ENCODE measurements at places on chromosomes 7 and 10.

- DNase-seq: no peak
Measured at GRCh38 chr7:129864042-129864441, 88.7 kb downstream of the UBE2H start.

GRCh38 chr7:107972941-107973376, 30.0 kb downstream of the LAMB1 start:
- DNase-seq: no peak

DNA sequence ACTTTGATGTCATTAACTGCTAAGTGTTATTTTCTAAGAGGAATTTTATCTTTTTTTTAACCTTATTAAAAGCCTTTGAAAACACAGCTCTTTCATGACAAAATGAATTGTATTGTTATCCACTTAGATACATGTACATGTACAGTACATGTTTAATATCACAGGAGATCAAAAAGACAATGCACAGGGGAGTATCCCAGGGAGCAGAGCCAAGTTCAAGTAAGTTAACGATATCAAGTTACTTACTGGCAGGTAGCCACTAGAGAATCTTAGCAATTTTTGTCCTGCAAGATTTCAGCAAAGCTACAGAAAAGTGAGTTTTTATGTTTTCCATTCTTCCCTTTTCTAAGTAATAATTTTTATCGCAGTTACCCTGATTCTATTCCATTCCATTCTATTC, 33.9 kb upstream of the ARL4A start:
- DNase-seq: no peak

- no peak for DNase-seq
Measured at GRCh38 chr10:97844678-97845077, 5.0 kb upstream of the GOLGA7B start.

GRCh38 chr10:132684164-132684891, 101.6 kb downstream of the NKX6-2 start:
- no peak for DNase-seq

GRCh38 chr7:2165610-2166594, 66.8 kb downstream of the MAD1L1 start:
- DNase-seq: no peak

- DNase-seq: no peak
Measured at GRCh38 chr7:75981453-75982305, 12.7 kb downstream of the TMEM120A start.

- no peak for DNase-seq
Measured at GRCh38 chr10:79250259-79250658, 97.0 kb upstream of the PPIF start.

DNA sequence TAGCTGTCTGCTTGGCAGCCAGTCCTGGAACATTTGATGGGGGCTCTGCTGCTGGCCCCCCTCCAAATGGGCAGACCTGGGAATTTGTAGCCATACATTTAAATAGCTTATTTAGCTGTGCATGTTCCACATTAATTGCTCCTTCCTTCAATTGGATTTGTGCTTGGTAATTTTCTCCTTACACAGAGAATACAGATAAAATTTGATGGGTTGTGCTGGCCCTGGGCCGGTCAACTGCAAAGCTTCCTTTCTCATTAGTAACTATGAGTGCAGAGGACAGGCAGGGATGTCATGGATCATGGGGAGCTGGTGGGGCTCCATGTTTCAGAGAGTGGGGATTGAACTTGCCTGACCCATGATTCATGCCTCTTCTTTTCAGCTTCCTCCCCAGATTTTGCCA, 201.5 kb upstream of the GHITM start:
- no peak for DNase-seq

- DNase-seq: no peak
Measured at GRCh38 chr10:6482737-6483357, 97.2 kb downstream of the PRKCQ start.

DNA sequence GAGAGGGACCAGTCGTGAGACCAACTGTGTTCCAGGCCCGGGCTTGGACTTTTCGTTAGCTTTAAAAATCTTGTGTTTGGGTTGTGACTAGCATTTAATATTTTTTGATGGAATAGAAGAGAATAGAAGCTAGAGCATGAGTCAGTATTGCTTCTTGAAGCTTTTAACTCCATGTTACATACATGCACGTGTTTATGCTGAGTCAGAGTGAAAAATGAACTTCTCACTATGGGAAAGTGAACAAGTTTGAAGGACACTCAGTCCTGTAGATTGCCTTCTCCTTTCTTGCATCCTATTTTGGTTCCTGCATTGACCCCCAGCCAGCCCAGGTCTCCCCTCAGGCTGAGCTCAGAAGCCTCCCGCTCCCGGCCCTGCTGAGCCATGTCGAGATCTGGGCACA, 31.8 kb downstream of the GHRHR start:
- no peak for DNase-seq

DNA sequence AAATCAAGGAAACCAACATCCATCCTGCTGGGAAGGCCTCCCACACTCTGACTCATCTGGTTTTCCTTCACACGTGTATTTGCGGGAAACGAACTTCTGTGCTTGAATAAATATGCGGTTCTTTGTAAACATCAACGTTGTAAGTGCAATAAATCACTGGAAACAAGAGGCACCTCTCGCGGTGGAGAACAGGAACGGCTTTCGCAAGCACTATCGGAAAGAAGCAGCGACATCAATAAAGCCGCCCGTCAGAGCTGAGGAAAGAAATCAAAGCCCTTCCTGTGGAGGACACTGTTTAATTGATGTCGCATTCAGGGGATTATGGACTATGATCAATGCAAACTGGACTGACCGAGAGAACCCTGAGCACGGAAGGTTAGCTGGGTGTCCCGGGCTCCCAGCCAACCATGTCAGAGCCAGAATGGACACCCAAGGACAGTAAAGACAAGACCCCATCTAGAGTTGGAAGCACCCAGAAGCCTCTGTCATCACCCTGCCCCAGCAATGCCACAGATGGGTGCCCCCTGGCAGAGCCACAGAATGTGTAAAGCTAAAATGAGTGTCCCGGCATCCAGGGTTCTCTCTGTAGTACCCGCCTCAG, 37.6 kb downstream of the OAT start:
- no peak for DNase-seq

- DNase-seq: no peak
Measured at GRCh38 chr10:84177541-84178141, 4.0 kb downstream of the GPR15LG start.

- no peak for DNase-seq
Measured at GRCh38 chr7:98251231-98251600, 816 bp downstream of the TECPR1 start.

DNA sequence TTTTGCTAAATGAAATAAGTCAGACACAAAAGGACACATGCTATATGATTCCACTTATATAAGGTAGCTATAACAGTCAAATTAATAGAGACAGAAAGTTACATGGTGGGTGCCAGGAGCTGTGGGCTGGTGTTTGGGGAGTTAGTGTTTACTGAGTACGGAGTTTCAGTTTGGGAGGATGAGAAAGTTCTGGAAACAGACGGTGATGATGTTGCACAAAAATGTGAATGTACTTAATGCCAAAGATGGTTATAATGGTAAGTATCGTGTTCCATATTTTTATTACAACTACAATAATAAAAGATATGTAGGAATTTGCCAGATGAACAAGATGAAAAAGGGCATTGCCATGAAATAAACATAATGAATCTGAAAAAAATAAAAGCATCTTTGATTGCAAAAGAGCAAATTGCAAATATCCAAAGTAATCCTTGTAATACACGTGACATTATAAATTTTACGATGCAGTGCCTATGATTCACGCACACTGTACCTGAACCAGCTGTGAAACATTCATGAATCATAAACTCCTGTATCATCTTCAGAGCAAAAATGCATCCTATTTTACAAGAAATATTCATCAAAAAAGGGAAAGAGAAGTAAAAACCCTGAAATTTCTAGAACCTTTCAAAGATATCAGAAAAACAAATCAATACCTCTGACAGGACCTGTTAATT, 676.7 kb downstream of the PCDH15 start:
- no peak for DNase-seq

DNA sequence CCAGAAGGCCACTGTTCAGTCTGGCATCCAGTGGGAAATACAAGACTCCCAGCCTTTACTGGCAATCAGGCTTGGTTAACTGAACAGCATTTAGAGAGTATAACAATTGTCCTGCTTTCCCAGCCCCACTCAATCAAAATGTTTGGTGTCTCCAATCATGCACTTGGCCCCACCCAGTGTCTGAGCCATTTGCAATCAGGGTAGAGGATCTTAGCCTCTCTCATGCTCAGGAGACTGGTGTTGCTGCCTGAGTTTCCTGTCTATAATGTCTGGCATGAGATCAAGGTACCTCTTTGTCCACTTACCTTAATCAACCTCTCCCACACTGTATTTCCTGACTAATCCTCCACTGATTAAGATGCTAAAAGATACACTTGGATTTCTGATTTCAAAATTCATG, 290.2 kb upstream of the GHITM start:
- no peak for DNase-seq

- DNase-seq: no peak
Measured at GRCh38 chr10:113047151-113047550, 97.1 kb downstream of the TCF7L2 start.

GRCh38 chr7:84746353-84746752, 440.5 kb downstream of the SEMA3D start:
- no peak for DNase-seq

DNA sequence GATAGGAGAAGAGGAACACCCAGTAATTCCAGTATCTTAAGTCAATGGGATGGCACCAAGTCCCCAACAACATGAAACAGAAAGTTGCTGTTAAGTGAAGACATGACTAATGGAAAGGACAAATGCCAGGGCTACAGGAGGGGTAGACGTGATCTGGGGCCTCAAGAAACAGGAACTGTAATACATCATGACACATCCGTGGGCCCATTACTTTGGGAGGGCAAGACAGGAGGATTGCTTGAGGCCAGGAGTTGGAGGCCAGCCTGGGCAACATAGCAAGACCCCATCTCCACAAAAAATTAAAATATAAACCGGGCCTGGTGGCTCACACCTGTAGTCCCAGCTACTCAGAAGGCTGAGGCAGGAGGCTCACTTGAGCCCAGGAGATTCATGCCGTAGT, 408.6 kb upstream of the PRKCQ start:
- DNase-seq: no peak

DNA sequence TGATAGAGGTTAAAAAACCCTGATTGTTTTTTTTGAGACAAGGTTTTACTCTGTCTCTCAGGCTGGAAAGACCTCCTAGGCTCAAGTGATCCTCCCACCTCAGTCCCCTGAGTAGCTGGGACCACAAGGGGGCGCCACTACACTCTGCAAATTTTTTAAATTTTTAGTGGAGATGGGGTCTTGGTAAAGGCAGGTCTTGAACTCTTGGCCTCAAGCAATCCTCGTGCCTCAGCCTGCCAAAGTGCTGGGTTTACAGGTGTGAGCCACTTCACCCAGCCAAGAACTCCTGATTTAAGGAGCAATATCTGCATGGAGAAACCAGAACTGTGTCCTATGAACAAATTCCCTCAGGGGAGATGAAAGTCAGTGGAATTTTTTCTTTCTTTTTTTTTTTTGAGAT, 7.3 kb upstream of the KLHDC10 start:
- peak; percentile 61 for DNase-seq

GRCh38 chr7:1228545-1229201, 4.0 kb upstream of the UNCX start:
- DNase-seq: no peak

- DNase-seq: no peak
Measured at GRCh38 chr7:147485660-147486210, 1104.8 kb upstream of the C7orf33 start.

Data from stimulated activated CD4-positive, alpha-beta T cell treated with anti-CD3 and anti-CD28 coated beads, Interleukin-15, amount 100 ng/mL, for 1 hour (primary cell).